ENCODE measurements at places on chromosomes 4 and X. TPM values are rescaled to one million over a fixed set of nuclear protein-coding genes. Genes with fewer than 3 reads are reported as not detected.

FANCB gene
- polyA plus RNA-seq = 1.5 TPM

OPRPN gene
- polyA plus RNA-seq = not detected

MAGEB1 gene
- not detected for polyA plus RNA-seq

HS6ST2 gene
- polyA plus RNA-seq = 0.02 TPM

PWWP3B gene
- polyA plus RNA-seq = not detected
